ENCODE measurements at places on chromosomes 2 and 18.

GRCh38 chr2:111045771-111046444 lies 74.8 kb upstream of the BCL2L11 start:
- DNase-seq: no peak

- DNase-seq: no peak
Observed at GRCh38 chr2:241309684-241310117, 5.8 kb downstream of the HDLBP start.

- no peak for DNase-seq
Observed at GRCh38 chr18:79581406-79581805, 98.2 kb upstream of the CTDP1 start.

DNA sequence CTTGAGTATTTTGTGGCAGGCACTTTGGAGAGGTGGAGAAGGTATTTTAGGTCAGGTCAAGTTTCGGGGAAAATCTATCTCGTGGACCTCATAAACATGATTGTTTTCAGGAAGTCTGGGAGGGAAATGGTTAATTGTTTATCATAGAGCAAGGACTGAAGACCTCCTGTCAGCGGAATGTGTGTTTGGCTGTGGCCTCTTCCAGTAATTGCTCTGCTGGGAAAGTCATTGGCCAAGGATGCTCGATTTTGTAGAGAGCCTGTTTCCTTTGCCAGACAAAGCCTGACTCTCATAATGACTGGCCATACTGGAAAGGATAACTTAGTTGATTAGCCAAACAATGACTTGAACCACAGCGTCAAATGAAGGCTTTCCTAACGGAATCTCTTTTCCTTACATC lies 30.0 kb downstream of the IL1R2 start:
- DNase-seq: no peak

DNA sequence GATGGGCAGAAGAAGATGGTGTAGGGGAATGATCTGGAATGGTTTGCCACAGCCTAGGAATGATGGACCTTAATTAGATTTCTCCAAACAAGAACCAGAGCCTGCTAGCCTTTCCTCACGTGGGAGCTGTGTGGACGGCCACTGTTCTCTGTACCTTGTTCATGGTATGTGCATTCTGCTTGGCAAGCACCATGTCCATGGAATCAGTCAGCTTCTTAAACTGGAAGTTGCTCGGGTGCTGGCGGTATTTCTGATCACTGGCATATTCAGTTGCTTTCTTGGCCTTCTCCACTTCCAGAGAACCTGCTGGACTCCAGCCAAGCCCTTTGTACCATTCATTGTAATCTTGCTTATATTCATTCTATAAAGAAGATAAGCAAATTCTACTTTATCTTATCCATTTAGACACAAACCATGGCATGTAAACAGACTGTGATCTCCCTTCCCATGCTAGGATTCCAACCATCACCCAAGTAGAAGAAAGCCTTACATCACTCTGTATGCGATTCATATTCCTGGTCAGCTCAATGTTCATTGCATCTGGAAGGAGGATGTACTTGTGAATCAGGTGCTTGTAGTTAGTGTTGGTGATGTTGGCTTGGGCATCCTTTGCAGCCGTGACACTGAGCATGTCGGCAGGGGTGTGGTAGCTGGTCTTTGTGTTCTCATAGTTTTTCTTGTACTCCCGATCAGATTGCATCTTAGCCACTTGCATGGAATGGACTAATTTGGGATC lies 78.4 kb downstream of the NEB start:
- no peak for DNase-seq

GRCh38 chr18:77054288-77054605 lies 78.3 kb downstream of the MBP start:
- no peak for DNase-seq

GRCh38 chr2:209423562-209424198 lies at the start of gene MAP2:
MAP2 (plus strand) TSS chr2:209424047; CDS start chr2:209653171, 229,124 bp downstream.
- peak; percentile 93 for DNase-seq

GRCh38 chr18:63131106-63131958 lies 188.2 kb downstream of the BCL2 start:
- peak; percentile 41 for DNase-seq

DNA sequence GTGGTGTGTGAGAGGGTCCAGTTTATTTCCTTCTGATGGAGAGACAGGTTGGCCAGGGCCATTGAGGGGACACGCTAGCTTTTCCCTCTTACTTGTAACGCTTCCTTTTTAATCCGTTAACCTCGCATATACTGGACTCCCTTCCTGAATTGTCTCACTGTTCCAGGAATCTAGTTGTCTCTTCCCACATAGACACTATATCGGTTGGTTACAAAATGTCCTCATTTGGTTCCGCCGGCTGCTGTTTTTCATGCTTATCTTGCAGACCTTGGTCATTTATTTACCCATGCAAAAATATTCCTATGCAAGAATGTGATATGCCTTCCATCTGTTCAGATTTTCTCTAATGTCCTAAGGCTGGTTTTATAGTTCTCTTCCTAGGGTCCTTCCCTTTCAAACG lies 35.0 kb downstream of the NEURL3 start:
- DNase-seq: peak; percentile 92

DNA sequence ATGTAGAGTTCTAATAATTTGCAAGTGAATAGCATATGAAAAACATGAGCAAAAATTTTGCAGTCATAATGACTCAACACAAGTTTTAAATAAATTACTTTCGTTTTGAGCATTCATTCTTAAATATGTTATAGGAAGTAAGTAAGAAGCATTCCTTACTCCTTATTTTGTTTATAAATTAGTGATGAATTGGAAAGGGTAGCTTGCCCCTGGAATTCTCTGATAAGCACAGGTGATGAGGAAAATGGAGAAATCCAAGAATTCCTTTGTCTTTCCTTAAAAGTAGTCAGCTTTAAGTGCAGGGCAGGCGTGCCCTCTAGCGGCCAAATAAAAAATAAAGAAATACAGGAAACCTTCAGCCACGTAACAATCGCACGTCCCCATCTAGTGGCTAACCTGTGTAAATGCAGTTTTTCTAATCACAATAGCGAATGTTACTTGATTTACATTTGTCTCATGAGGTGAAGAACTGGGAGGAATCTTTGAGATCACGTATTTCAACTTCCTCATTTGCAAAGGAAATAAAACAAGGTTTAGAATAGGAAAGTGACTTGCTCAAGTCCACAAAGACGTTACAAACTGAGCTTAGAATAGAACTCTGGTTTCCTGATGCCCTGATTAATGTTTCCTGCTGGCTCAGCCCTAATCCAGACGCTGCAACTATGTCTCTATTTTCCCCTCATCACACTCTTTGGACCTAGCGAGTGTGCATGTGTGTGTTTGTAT lies 47.2 kb upstream of the ZNG1B start:
- no peak for DNase-seq

- DNase-seq: no peak
Observed at GRCh38 chr18:9771261-9771976, 63.3 kb downstream of the RAB31 start.

- no peak for DNase-seq
Observed at GRCh38 chr18:8603663-8604520, 5.3 kb upstream of the RAB12 start.

DNA sequence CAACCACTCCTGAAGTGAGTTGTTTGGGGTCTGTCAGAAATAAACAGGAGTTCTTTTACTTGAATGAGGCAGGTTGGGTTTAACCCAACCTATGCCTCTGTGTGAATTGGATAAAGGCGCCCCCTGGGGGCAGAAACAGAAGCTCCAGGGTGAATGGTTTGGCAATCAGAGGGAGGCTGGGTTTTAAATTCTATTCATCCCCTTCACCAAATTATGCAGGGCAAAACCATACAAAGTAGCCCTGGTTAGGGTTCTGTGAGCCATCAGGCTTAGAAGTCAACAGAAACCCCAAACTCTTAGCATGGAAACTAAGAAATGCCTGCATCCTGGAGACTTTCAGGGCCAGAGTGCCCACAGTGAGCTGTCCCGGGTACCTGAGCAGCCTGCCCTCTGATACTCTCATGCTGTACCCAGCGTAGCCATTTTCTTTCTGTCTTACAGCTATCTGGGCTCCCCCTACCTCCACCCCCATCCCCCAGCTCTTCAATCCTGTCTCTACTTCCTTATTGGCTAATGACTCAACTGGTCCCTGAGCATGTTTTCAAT lies 241.5 kb downstream of the ICOS start:
- DNase-seq: peak; percentile 41

- DNase-seq: no peak
Observed at GRCh38 chr2:195051401-195051800, 605.6 kb upstream of the SLC39A10 start.

DNA sequence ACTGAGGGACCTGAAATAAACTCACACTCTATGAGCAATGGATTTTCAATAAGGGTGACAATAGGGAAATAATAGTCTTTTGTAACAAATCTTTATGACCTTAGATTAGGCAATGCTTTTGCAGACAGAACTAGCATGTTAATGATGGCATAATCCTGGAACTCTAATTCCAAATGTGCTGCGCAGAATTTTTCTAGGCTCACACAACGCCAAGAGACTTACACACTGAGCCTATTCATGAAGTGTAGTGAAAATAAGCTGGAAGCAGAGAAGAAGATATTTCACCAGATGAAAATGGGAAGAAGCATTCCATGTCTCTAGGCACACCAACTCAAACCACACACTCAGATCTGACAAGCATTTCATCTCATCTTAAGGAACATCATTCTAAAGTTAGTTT lies 178.5 kb downstream of the L3MBTL4 start:
- DNase-seq: no peak

Data from NCI-H526 (cell line).